ENCODE measurements at places on chromosomes 7 and 10.

- no peak for DNase-seq
These were observed 54.7 kb downstream of the ARHGAP22 start for GRCh38 chr10:48550071-48550691.

GRCh38 chr7:105611856-105612775 is 30.8 kb upstream of the EFCAB10 start:
- DNase-seq, result no peak

DNA sequence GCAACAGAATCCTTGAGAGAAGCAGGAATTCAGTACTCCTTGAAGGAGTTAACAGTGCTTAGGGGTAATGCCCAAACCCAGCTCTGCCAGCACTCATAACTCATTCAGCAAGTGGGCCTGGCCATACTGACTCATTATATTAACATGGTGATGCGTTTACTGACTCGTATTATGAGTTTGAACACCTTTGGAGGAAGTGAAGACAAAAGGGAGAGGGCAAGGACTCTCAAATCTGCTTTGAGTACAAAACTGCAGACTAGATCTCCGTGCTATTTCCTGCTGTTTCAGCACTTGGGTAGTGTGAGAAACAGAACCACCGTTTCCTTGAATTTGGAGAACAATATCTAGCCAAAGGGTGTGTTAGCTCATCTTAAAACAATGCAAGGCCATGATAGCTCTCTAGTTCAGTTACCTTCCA is 30.8 kb downstream of the SLC16A9 start:
- peak; percentile 92 for DNase-seq

DNA sequence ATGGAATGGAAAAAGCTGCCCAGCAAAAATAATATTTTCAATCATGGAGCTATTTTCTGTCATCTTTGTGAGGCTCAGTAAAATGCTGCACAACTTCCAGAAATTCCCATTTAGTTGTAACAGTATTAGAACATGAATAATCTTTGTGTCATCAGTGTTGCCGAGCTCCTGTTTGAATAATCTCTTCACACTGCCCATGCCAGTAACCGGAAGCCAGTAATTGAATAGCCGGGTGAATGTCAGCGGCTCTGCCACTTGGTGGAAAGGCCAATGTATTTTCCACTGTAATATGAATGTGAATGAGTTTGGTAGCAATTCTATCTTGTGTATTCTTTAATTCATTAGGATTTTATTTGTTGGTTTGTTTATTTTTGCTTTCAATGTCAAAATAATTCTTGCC is 172.5 kb upstream of the INSYN2A start:
- no peak for DNase-seq

DNA sequence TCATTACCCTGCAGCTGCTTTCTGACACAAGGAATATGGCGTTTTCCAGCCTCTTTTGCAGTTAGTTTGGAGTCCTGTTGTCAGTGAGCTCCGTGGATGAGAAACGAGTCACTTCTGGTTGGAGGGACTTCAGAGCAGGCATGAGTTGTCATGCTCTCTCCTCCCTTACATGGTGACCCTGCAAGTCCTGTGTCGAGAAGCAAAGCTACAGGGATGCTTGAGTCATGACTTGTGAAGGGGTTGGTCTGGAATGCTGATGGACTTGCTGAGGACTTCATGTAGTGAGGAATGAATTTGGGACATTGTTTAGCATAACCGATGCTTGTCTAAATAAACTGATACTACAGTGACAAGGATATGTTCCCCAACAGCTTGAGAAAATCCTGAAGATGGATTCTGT is 108.8 kb downstream of the ADCYAP1R1 start:
- no peak for DNase-seq

- peak; percentile 87 for DNase-seq
These were observed 32.8 kb upstream of the ARHGAP12 start for GRCh38 chr10:31961277-31962074.

DNA sequence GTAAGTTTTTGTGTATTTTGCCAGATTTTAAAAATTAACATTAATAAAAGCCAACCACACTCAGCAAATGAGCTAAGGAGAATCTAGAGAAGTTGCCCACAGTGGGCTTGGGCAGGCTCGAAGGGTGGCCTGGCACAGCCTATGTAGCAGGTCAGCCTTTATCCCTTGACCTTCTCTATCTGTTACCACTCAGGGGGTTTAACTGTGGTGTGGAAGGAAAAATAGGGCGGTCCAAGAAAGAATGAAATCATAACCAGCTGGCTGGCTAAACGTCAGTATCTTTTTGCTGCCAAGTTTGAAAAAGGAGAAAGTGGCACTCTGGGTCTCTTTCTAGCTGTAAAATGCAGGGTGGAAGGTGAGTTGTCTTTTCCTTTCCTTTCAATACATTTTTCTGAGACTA is 130.3 kb upstream of the ASAH2 start:
- no peak for DNase-seq

- no peak for DNase-seq
These were observed 26.9 kb downstream of the ENKUR start for GRCh38 chr10:24988831-24989640.

GRCh38 chr10:85925201-85925750 is 441.3 kb downstream of the GRID1 start:
- DNase-seq, result no peak

DNA sequence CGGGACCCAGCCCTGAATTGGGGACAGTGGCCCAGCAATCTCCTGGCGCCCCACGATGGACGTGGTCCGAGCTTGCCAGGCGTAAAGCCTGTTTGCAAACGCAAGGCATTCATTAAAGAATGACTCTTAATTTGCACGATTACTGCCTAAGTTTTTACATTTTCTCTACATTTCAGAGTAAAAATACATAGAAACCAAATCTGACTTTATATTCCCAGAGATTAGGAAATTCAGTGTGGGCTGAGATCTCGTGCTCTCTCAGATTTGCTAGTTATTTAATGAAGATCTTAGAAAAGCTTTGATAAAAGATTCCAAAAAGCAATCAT is 337 bp upstream of the CCDC3 start:
- no peak for DNase-seq

DNA sequence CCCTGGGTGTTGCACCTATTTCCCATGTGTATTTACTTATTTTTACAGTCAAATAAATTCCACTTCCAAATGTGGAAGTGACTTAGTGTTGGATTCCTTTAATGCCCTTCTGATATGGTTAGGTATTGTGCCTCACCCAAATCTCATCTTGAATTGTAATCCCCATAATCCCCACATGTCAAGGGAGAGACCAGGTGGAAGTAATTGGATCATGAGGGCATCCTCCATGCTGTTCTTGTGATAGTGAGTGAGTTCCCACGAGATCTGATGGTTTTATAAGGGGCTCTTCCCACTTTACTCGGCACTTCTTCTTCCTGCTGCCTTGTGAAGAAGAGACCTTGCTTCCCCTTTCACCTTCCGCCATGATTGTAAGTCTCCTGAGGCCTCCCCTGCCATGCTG is 136.9 kb downstream of the SNX10 start:
- DNase-seq, result no peak

GRCh38 chr7:42972699-42973500 is 40.7 kb downstream of the MRPL32 start:
- peak; percentile 84 for DNase-seq

DNA sequence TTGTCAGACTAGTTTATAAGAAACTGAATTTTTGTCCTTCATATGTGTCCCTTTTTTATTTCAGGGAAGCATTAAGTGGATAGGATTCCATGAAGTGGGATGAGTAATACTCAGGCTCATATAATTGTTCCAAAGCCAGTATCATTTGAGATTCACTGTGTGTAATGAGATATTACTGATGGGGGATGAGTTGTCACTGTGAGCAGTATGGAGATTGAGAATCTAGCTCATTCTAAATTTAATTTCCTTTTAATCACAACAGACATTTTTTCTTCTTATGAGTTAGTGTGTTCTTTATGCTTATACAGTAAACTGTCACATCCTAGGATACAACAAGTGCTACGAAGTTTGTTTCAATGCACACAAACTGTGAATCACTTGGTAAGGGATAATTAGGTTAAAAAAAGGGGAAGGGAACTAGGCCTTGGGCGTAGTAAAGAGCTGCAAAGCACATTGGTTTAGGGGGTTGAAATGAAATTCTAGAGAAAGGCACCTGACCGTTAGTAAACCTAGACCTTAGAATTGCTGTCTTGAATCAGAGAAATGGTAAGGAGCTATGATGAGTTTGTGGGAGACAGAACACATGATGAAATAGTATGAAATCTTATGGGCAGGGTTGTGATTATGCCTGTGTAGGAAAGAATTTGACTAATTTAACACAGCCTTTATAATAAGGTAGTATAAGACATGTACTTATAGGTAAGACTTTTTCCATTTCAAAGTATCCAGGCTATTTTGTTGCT is 153.4 kb downstream of the MLLT10 start:
- no peak for DNase-seq

DNA sequence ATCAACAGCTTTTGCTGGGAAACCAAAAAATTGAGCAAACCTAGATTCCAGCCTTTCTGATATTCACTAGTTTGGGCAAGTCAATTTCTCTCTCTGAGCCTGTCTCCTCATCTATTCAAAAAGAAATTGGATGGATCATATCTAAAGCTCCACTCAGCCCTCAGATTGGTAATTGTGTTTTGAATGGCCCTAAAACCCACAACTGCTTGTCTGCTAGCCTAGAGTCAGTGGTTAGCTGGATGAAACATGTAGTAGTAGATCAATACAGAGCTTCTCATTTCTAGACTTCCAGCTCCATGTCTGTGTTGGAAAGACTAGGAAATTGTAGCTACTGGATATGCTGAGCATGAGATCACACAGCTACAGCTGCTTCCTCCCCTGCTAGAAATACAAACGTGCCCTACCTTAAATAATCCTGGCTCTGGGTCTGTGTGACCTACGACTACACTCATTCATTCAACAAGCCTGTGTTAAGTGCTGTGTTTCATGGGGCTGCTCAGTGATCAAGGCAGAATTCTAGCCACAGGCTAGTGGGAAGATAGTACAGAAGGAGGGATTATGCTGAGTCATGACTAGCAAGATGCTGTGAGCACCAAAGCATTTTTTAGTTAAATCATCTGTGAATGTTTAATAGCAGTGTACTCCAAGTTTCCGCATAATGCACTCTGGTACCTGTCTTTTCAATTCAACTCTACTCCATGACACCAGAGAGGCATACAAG is 15.7 kb downstream of the DNTT start:
- DNase-seq, result no peak

DNA sequence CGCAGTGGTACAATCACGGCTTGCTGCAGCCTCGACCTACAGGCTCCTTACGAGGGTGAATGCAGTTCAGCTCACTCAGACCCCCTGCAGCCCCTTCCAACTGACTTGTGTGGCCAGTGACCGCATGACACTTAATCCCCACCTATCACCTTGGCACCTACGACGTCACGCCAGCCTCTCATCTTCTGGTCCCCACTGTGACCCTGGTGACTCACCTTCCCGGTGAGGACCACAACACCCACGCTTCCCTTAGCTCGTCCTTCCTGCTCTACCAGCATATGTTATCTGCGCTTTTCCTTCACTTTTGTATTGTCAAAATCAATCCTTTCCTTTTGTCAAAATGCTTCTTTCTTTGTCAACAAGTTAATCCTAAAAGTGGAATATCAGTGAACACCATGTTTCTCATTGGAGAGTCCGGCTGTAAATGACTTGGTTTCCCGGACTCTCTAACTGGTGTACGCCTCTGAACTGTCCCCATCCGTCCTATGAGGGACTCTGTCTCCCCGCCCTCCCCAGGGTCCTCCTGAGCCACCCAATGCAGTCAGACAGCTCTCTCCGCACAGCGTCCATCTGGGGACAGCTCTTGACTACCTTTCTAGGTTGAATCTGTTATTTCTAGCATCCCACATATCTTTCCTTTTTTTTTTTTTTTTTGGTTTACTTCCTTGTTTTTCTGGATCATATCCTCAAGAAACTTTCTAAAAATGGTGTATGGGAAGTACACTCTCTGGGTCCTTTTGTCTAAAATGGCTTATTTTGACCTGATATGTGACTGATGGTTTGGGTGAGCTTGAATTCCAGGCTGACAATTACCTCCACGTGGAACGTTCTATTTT is 37.3 kb downstream of the CFAP46 start:
- DNase-seq, result no peak

- DNase-seq, result no peak
These were observed 168.5 kb downstream of the CFTR start for GRCh38 chr7:117648203-117648866.

DNA sequence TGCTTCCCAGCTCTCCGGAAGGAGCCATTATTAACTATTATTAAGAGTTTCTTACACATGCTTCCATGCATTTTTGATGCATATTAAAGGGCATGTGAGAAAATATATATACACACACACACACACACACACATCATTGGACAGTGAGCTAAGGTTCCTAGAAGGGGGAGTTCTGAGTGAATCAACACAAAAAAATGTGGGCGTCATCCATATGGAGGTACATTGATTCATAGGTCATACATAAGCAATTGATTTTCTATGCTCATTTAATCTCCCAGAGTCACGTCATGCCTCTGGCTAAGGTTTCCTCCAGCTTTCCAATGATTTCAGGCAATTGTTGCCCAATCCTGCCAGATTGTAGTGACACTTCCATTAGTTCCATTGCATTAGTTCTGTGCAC is 269.4 kb downstream of the DNAJB9 start:
- no peak for DNase-seq

DNA sequence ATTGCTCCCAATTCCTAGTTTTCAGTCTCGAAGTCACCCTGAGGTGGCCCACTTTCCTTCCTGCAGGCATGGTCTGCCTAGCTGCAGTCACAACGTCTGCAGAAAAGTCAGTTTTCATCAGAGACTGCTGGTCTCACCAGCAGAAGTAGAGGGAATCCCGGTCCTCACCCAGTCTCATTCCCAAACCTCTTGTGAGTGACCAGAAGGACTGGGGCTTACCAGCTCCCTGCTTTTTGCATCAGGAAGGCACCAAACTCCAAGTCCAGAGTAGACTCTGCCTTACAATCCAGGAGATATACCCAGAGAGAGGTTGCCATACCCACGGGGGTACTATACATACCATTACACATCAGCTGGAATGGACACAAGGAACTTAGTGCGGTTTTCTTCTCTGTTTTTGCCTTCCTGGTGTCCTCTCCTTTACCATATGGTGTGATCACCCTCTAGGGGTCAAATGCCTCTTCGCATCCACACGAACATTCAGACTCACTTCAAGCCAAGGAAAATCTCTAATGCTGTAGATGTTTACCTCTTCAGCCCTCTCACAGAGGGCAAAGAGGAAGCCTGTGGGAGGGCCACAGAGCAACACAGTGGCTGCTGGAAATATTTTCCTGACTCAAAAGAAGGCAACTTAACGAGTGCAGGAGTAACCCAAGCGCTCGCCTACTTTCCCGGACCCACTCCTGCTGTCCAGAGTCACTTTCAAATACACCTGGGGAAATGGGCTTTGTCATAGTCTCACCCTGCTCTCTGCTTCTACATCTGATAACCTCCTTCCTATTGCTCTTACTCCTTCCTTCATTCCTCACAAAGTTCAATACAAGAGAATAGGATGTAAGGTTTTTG is 220.9 kb downstream of the C7orf25 start:
- DNase-seq, result peak; percentile 68

DNA sequence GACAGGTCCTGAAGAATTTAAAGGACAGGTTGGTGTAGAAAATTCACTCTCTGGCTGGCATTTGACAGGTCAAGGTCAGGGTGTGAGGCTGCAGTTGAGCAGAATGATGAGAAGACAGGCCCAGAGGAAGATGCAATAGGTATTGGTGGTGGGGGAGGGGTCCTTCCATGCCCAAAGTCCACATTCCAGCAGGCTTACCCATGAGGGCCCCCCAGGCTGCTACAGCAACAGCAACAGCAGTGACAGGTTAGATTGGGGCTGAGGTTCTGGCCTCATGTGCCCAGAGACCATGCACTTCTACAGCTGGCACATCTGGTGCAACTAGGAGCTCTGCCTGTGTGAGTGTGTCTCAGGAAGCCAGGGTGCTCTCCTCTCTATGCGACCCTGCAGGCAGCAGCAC is 223.5 kb upstream of the GHITM start:
- DNase-seq, result no peak

Measured in NCI-H226 (cell line).